ENCODE measurements at places on chromosomes 11 and 22.

DNA sequence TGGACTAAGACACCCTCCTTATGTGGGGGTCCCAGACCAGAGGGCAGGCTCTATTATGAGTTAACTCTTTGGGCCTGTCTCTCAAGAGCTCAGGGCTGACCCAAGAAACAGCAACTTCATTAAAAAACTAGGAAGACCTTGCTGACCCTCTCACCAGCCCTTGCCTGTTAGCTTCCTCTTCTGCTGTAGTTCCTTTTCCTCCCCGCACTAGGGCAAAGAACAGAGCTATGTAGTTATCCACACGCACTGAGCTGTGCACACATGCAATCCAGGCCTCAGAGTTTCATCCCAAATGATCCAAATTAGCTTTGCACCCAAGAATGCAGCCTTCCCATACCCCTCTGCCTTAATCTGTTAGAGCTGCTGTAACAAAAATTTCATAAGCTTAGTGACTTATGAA lies 539.6 kb upstream of the CADM1 start:
- DNase-seq: no peak

DNA sequence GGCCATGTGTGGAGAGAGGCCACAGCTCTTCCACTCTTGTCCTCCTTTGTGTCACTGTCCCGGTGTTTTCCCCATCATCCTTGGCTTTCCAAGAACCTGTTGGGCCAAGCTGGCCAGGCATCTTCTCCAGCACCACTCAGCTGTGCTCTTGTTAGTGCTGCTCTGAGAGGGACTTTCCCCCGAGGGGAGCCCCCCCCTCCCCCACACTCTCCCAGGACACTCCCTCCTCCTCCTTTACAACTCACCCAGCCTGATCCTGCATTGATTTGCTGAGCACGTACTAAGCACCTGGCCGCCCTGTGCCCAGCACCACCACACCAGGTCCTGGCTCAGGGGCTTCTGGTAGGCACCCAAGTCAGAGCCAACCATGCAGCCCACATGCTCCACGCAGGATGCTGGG lies 13.2 kb downstream of the TP53AIP1 start:
- DNase-seq: no peak

GRCh38 chr11:12149672-12150225 lies 39.4 kb downstream of the MICAL2 start:
- DNase-seq: no peak

- DNase-seq: no peak
These were observed 86.0 kb downstream of the CCDC81 start for GRCh38 chr11:86460461-86461385.

- DNase-seq: no peak
These were observed 52.3 kb downstream of the RTL6 start for GRCh38 chr22:44445731-44446130.

- no peak for DNase-seq
These were observed 61.1 kb downstream of the CACNA1I start for GRCh38 chr22:39631381-39632286.

GRCh38 chr11:88359541-88359940 lies 22.0 kb upstream of the CTSC start:
- DNase-seq: no peak

DNA sequence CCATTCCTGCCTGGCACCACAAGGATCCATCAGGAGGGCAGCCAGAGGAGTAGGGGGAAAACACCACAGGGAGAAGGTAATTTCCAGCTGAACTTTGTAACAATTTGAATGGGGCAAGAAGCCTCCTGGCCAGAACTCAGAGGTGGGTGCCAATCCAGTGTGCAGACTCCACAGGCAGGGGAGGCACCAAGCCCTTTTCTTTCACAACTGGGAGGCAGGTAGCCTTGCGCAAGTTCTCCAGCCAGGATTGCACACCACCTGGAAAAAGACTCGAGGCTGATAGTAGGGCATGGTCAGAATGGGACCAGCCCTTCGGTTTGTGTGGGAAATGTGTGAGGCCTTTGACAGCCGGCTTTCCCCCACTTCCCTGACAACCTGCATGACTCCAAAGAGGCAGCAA lies 161.9 kb upstream of the ARHGAP42 start:
- no peak for DNase-seq

- no peak for DNase-seq
These were observed 12.7 kb downstream of the LGALS12 start for GRCh38 chr11:63518548-63518947.

- DNase-seq: no peak
These were observed 9.0 kb upstream of the HTR3B start for GRCh38 chr11:113895367-113896155.

DNA sequence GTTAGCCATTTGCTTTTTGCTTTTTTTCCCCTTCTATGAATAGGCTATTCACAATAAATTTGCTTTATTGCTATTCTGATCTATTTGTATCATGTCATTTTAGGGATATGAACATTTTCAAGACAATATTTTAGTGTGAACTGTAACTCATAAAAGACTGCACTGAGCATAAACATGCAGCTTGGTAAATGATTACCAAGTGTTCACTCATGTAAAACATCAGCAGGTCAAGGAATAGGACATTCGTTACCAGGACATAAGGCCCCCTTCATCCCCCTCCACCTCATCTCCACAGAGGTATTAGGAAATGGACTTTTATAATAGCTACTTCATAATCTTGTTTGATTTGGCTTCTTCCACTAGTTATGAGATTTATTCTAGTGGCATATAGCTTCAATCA lies 12.4 kb downstream of the NLRP14 start:
- DNase-seq: no peak

- DNase-seq: no peak
These were observed 33.5 kb upstream of the BAIAP2L2 start for GRCh38 chr22:38144025-38144405.

- no peak for DNase-seq
These were observed 1.4 kb downstream of the RCE1 start for GRCh38 chr11:66844496-66845142.

DNA sequence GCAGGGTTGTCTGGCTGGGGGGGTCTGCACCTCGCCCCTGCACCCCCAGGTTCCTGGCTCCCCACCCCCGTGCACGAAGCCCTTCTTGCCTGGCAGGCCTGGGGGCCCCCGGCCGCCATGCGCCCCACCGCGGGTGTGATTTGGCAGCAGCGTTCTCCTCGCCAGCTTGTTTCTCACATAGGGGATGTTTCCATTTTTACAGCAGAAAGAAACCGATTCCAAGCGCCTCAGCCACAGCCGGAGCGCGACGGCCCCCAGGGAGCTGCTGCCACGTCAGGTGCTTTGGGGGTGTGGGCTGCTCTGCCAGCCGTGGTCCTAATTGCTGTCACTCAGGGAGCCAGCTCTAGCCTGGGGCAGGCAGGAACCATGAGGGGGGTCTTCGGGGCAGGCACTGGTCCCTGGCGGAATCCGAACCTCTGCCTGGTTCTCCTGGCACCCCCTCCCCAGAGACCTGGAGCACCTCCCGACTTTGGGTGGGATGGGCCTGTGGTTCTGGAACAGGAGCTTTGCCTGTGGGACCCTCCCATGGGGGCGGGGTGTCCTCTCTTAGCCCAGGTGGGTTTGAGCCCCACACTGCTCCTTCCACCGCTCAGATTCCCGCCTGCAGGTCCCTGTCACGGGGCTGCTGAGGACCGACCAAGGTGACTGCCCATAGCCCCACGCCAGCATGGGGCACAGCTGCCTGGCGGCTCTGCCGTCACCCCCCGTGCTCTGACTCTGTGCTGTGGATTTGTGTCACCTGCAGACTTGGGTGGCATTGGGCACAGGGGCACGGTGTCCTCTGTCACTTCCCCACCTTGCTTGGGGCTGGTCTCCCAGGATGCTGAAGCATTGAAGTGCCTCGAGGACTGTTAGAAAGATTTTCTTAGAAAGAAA lies 54.0 kb downstream of the RTN4R start:
- DNase-seq: peak; percentile 11

DNA sequence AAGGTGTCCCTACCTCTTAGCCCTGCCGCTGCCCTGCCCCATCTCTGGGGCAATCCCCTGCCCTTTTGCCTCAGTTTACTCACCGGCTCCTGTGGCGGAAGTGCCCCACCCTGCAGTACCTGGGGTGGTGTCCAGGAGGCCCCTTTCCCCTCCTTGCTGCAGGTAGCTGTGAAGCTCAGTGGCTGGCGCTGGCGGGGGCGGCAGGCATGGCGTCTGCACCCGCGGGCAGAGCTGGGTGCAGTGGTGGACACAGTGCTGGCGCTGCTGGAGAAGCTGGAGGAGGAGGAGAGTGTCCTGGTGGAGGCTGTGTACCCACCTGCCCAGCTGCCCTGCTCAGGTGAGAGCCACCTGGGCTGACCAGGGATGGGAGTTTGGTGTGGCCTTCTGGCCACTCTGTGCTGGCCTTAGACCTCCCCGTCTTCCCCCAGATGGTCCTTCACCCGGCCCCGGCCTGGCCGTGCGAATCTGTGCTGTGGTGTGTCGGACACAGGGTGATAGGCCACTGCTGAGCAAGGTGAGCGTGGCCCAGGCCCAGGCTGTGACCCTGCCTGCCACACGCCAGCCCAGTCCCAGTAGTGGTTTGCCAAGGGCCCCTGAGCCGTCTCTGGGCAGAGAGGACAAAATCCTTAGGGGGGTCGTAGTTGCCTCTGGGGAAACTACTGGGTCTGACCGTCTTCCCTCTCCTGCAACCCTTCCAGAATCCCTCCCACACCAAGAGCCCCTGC lies 4.0 kb downstream of the CARNS1 start:
- DNase-seq: no peak

Data from NCI-H1694 (cell line).